Osteocyte (in vitro differentiated cells): ENCODE measurements at places on chromosomes 6 and 20.

GRCh38 chr6:122005661-122006060, 393.8 kb upstream of the HSF2 start:
- no peak for DNase-seq

DNA sequence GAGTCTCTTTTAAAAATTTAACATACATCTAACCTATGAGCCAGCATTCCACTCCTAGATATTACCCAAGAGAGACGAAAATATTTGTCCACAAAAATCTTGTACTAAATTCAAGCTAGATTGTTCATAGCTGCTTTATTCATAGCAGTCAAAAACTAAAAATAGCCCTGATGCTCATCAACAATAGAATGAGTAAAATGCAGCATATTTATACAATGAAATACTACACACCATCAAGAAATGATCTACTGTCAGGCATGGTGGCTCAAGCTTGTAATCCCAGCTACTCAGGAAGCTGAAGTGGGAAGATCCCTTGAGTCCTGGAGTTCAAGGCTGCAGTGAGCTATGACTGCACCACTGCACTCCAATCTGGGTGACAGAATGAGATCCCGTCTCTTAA, 22.0 kb upstream of the SRC start:
- DNase-seq: no peak

- no peak for DNase-seq
These were observed 2.1 kb upstream of the TMX4 start for GRCh38 chr20:8021541-8022269.

GRCh38 chr6:119390247-119390793, 40.8 kb upstream of the MAN1A1 start:
- no peak for DNase-seq

- DNase-seq: no peak
These were observed 387.8 kb upstream of the GJE1 start for GRCh38 chr6:141744971-141745370.

DNA sequence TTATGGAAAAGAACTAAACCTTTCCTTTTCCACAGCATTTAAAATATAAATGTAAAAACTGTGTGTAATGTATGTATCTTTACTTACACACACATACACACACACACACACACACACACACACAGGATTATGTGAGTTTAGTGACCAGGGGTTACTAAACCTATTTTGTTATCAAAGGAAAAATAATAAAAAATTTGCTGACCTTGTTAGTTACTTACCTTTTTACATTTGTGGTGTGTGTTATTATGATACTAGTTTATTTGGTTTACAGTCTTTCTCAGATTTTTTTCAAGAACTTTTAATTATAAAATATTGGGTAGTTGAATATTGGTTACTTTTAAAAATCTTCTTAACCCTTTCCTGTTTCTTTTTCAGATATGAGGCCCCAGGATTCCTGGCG, 15.7 kb downstream of the NKX2-4 start:
- DNase-seq: no peak

GRCh38 chr20:63778034-63778752, 38.6 kb downstream of the SLC2A4RG start:
- DNase-seq: no peak

GRCh38 chr20:4585104-4585753, 136.5 kb upstream of the PRND start:
- DNase-seq: no peak

DNA sequence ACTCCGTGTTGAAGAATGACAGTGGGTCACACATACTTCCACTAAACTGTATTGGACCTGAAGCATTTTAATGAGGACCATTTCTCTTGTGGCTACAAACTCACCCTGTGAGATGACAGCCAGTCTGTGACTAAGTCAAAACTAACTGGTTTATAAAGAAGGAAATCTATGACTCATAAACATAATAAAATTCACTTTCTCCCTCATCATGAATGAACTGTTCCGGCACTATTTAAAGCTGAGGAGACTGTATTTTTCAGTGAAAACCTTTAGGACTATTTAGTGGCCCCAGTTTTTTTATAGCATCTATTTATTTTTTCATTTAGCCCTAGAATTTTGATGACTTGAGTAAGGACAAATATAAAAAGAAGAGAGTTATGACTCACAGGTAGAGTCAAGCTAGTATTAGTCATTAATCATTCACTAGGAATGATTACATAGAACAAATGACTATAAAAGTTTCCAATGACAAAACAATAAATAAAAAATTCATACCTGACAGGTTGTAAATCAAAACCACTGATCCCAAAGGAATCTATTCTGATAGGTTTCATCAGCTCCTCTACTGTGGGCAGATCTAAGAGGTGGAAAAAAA, 34.2 kb downstream of the CEP162 start:
- DNase-seq: no peak

DNA sequence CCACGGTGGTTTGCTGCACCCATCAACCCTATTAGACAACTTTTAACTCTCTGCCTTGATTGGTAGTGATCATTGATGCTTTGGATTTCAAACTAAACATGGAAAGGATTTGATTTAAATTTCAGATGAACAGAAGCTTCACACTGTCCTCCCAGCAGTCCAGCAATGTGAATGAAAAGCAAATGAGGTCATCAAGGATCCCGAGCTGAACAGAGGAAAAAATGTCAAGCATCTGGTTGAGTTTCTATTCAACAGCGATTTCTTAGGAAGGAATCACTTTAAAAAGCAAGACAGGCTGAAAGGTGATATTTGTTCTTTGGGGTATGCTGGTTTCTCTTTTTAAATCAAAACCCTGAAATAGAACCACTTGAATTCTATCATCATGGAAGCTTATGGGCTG, 10.6 kb upstream of the SAMD3 start:
- DNase-seq: no peak

- no peak for DNase-seq
These were observed 153.6 kb upstream of the KCNK16 start for GRCh38 chr6:39476151-39476550.

DNA sequence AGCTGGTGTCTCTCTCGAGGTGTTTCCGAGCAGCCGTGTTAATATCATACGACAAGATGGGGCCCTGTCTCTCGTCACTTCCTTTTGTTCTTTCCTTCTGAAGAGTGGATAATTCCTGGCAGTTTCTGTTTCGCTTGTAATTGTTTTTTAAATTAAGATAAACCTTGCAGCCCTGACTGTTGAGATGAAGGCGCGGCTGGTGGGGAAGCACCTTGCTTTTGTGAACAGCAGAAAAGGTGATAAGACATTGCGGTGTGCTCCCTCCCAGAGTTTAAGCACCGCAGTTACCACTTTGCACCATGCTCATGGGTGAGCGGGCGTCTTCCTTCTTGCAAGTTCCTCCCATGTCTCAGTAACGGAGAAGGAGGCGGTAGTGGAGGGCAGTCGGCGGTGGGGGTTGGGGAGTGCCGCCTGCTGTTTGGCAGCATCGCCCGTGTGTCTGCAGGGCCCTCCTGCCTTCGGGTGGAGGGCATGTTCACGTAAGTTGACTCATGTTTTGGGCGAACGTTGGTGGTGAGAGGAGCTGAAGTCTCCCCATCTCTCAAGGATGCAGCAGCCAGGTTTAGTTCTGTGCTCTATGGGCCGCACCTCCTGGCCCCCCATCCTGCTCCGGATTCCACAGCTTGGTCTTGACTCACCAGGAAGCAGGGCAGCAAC, 345.9 kb downstream of the TAF4 start:
- no peak for DNase-seq

GRCh38 chr6:10093282-10093681, 321.6 kb downstream of the TFAP2A start:
- DNase-seq: no peak

GRCh38 chr6:11432713-11433450, 104.7 kb upstream of the TMEM170B start:
- no peak for DNase-seq

GRCh38 chr20:64160118-64160517, 4.1 kb upstream of the MYT1 start:
- DNase-seq: no peak

DNA sequence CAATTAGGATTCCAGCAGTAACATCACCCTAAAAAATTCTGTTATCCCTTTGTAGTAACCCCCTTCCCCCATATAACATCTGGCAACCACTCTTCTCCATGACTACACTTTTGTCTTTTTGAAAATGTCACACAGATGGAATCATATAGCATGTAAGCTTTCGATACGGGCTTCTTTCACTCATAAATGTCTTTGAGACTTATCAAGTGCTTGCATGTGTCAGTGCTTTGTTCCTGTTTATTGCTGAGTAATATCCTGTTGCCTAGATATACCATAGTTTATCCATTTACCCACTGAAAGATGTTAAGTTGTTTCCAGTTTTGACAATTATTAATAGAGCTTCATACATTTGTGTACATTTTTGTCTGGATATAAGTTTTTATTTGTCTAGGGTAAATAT, 10.4 kb upstream of the SNPH start:
- no peak for DNase-seq

DNA sequence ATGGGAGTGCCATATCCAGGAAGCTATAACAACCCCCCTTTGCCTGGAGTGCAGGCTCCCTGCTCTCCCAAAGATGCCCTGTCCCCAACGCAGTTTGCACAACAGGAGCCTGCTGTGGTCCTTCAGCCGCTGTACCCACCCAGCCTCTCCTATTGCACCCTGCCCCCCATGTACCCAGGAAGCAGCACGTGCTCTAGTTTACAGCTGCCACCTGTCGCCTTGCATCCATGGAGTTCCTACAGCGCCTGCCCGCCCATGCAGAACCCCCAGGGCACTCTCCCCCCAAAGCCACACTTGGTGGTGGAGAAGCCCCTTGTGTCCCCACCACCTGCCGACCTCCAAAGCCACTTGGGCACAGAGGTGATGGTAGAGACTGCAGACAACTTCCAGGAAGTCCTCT, 56.7 kb upstream of the TMEM181 start:
- DNase-seq: no peak

- DNase-seq: no peak
These were observed 8.4 kb downstream of the PSMA7 start for GRCh38 chr20:62134735-62135231.

DNA sequence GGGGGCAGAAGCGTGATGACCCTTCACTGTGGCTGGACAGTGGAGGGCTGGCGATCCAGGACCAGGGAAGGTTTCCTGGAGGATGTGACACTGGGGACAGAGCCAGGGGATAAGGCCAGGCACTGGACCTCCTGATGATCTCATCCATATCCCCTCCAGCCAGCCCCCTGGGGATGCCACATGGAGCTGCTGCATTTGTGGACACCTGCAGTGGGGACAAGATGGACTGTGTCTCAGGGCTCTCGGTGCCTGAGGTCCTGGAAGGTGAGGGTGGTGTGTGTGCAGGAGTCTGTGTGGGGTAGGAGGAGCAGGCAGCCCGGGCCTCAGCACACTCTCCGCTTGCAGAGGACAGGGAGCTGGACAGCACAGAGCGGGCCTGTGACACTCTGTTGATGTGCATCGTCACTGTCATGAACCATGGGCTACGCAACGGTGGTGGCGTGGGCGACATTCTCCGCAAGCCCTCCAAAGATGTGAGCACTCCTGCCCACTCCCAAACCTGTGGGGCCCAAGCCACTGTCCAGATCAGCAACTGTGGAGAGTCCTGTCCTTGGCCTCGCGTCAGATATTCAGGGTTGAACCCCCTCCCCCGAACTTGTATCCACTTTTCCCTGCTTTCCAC, 19.9 kb downstream of the UQCC2 start:
- no peak for DNase-seq

GRCh38 chr6:72216222-72217068, 330.1 kb downstream of the RIMS1 start:
- DNase-seq: no peak

GRCh38 chr6:117818449-117818848, 88.6 kb upstream of the SLC35F1 start:
- no peak for DNase-seq

- DNase-seq: no peak
These were observed 106.4 kb upstream of the PTPN1 start for GRCh38 chr20:50403565-50404418.

- no peak for DNase-seq
These were observed 4.0 kb downstream of the MDGA1 start for GRCh38 chr6:37693546-37694250.

DNA sequence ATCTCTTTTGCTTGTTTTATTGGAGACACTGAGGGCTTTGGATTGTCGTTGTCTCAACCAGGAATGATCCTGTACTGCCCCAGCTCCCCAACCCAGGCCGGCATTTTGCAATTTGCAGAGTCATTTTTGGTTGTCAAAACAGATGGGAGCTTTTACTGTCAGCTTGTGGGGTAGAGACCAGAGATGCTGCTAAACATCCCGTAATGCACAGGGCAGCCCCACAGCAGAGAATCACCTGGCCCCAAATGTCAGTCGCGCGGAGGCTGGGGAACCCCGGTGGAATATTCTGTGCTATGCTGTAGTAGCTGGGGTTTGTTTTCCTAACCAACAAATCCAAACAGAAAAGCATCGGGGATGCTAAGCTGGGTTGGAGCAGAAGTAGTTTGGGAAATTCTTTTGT, 99.7 kb downstream of the TSHZ2 start:
- no peak for DNase-seq

DNA sequence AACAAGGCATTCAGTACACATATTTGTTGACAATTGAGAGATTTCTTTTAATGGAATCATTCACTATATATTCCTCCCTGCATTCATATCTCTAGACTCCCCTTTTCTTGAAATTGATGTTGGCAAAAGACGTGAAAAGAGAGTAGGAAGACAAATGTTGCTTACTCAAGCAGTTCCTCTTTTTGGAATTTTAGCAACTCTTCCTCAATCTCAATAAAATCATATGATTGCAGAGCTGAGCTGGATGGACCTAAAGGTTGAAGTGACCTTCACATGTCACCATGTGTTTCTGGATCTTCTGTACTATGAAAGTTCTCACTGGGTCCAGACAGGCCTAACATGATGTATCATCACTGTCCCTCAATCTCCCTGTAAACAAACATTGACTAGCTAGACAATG, 18.6 kb downstream of the ADGRF1 start:
- no peak for DNase-seq

DNA sequence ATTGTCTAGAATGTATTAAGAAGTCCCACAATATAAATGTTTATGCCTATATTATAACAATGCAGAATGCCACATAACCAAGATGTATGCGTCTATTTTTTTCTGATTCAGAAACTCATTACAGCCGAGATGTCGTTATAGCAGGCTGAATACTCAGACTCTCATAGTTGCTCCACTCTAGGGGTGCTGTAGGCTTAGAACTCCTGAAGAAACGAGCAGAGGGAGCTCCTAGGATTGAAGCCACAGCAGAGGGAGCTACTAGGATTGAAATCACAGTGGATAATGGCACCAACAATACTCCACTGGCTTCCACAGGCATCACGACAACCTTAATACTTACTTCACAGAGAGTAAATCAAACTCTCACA, 208.9 kb downstream of the KIF16B start:
- DNase-seq: no peak

- no peak for DNase-seq
These were observed 50.6 kb downstream of the TRAF3IP2 start for GRCh38 chr6:111555036-111555435.
